RPMI7951 (cell line): ENCODE measurements at places on chromosomes 16 and 17. TPM values are rescaled to one million over a fixed set of nuclear protein-coding genes. Genes with fewer than 3 reads are reported as not detected.
A peak's percentile ranks its signal among the peaks of the same experiment; 100 is the strongest.

Gene SPATA33
- total RNA-seq: 5.5 and 9.6 TPM in 2 replicates

Gene CRHR1
- total RNA-seq: not detected in 2 replicates

- no peak for DNase-seq
Observed at GRCh38 chr17:18177722-18178121, 5.9 kb upstream of the ALKBH5 start.

DNA sequence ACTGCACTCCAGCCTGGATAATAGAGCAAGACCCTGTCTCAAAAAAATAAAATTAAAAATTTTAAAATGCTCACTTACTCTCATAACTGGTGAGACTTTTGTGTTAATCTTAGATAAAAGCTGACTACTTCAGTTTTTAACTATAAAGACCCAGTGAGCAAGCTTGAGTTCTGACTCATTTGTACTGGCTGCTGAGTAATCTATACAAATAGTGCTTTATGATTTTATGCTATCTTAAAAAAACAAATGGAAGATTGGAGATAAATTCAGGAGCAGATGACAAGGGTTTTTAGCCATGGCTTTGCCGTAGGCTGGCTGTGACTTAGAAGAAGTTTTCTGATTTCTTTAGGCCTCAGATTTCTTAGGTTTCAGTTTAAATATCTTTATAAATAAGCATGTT, 30.5 kb downstream of the SNTB2 start:
- DNase-seq: peak; percentile 44

DNA sequence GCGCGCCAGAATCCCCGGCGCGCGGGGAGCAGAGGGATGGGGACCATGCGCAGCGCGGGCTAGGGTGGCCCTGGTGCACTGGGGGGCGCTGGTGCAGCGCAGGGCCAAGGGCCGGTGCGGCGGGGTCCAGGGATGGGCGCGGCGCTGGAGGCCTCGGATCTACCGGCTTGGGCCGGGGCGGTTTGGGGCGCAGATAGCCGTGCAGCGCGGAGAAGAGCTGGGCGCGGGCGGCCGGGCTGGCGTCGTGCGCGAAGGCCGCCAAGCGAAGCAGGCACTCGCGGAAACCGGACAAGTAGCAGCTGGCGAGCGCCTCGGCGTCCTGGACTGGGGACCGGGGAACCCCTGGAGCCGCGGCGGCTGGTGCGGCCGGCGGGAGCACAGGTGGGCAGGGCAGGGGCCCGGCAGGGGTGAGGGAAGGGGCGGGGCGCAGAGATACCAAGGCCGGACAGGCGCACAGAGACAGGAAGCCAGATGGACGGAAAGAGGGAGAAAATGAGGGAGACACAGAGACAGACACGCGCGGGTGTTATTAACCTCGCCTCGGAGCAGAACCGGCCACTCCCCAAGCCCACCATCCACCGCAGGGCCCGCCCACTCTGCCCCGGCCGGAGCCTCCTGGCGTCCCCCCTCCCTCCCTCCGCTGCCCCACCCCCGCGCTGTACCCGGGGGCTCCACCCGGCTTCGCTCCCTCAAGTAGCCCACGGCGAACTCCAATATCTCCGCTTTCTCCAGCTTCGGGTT, 2.1 kb downstream of the HES7 start:
- DNase-seq: peak; percentile 59

DNA sequence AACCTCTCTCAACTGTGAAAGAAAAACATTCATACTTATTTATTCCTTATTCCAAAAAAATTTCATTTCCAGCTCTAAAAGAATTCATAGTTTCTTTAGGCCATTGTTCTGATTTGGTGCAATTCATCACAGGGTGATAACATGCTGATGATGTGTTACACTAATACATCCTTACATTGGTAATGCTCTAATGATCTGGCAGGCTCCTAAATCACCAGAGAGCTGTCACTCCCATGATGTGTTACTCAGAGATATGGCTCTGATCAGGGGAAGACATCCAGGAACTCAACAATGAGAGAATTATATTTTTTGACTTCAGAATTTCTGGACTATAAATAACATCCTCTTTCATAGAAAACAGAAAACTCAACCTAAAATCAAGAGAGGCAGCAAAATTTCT, 209.3 kb downstream of the CHD9NB start:
- no peak for DNase-seq

Gene TPSG1
- total RNA-seq: 0.24 TPM in 1 of 2 replicates, not detected in the other

GRCh38 chr16:85555719-85556455, 57.2 kb upstream of the GSE1 start:
- peak; percentile 33 for DNase-seq

GRCh38 chr16:7644811-7645210, 312.2 kb downstream of the RBFOX1 start:
- DNase-seq: no peak

- no peak for DNase-seq
Observed at GRCh38 chr17:12048843-12049473, 28.3 kb downstream of the MAP2K4 start.

GRCh38 chr17:7842380-7843256, 8.6 kb downstream of the KDM6B start:
- DNase-seq: peak; percentile 86

DNA sequence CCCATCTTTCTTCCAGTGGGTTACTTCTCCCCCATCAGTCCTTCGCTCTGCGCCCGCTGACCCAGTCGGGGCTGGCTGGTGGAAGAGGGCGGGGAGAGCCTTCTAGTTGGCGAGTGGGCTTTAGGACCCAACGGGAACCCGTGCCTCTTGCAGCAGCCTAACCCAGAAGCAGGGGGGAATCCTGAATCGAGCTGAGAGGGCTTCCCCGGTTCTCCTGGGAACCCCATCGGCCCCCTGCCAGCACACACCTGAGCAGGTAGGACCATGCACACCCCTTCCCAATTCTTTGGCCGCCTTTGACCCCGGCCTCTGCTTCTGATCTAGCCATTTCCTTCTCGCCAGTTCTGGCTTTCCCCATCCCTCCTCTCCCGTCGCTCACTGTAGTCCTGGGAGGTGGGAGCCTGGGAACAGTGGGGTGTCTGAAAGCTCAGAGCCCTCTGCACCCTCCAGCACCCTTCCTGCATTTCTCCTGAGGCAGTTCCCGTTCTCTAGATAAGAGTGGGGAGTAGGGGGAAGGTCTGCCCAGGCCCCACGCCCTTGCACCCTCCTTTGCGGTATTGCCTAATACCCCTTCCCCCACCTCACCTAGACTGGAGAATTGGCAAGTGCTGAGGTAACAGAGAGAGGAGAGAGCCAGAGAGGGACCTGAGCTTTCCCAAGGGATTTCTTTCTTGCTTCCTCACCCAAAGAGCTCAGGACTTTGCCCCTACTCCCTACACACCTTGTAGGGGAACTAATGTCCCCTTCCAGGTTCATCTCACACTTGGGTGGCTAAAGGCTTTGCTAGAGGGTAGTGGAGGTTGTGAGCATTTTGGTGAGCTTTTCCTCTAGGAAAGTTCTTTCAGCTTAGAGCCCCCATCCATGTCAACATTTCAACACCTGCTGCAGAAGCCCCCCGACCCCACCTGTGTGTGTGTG, at the start of gene RARA:
Gene RARA (plus strand): TSS at position 150 of the 918 bp plus-strand sequence. CDS start 22,039 bp downstream, outside the sequence.
- DNase-seq: no peak

Gene C16orf87
- 10.8 and 11.8 TPM in 2 replicates for total RNA-seq

Gene SMIM22
- total RNA-seq: not detected in 2 replicates

DNA sequence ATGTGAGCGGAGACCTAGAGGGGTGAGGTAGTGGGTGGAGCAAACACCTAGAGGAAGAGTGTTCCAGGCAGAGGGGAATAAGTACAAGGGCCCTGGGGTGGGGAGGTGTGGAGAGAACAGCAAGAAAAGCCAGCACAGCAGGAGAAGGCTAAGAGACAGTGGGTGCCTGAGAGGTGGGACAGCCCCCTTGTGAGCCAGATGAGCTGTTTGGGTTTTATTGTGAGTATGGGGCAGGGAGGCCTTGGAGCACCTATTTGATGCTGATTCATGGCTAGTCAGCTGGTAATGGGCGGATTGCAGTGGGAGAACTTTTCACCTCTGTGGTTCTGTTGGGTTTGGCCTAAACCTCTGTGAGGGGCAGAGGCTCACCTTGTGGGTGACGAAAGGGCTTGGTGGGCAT, 68.4 kb downstream of the ABCC1 start:
- no peak for DNase-seq

Gene DNAI2
- not detected in 2 replicates for total RNA-seq

Gene GCGR
- total RNA-seq: not detected in 2 replicates

Gene CDH15
- 0.36 and 0.59 TPM in 2 replicates for total RNA-seq

DNA sequence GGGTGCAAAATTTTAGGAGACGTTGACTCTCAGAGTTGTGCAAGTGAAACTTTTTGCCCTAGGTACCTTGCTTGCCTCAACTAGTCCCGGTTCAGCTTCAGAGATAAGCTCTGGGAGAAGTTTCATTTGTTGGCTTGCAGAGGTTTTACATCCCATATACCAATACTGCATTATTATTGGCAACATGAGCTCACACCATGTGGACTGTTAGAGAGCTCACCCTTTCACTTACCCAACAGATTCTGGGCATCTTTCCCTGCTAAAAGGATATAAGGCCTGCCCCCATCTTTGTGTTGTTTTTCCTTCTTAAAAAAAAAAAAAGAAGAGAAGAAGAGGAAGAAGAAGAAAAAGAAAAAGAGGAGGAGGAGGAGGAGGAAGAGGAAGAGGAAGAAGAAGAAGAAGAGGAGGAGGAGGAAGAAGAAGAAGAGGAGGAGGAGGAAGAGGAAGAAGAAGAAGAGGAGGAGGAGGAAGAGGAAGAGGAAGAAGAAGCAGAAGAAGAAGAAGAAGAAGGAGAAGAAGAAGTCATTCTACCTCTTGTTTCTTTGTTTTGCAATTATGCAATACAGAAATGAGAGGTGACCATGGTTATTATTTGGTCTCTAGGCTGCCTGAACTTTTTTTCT, 292.6 kb upstream of the IRX3 start:
- no peak for DNase-seq

DNA sequence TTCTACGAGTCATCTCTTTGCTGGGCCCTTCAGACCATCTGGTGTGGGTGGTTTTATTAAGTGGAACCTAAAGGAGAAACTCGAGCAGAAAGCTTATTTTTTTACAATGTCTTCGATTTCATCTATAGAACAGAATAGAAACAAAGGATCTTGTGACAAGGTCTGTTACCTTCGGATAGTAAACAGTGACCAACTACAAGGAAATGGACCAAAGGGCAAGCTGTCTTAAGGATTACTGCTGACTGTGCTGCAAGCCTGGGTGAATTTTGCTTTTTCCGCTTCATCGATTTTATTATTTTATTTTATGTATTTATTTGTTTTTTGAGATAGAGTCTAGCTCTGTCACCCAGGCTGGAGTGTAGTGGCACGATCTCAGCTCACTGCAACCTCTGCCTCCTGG, 348.9 kb upstream of the ERCC4 start:
- no peak for DNase-seq

- DNase-seq: no peak
Observed at GRCh38 chr17:68674029-68674925, 73.1 kb upstream of the FAM20A start.

- peak; percentile 31 for DNase-seq
Observed at GRCh38 chr17:57649731-57650484, 95.2 kb downstream of the CCDC182 start.

- no peak for DNase-seq
Observed at GRCh38 chr16:89549007-89549700, 11.3 kb upstream of the RPL13 start.

- peak; percentile 87 for DNase-seq
Observed at GRCh38 chr17:78600181-78600721, 23.1 kb upstream of the DNAH17 start.

Gene PPY
- total RNA-seq: not detected in 2 replicates

Gene APOBR
- total RNA-seq: not detected in 2 replicates

GRCh38 chr17:27381007-27381501, 75.2 kb upstream of the KSR1 start:
- DNase-seq: no peak

GRCh38 chr17:82255402-82255972, 18.0 kb downstream of the CSNK1D start:
- DNase-seq: no peak

Gene RAB11FIP4
- total RNA-seq: under 0.01 and 0.59 TPM in 2 replicates

- DNase-seq: no peak
Observed at GRCh38 chr16:48235556-48236136, 8.5 kb upstream of the LONP2 start.

GRCh38 chr17:57739402-57740234, 5.5 kb downstream of the CCDC182 start:
- DNase-seq: peak; percentile 28

Gene PIPOX
- 10.0 and 11.7 TPM in 2 replicates for total RNA-seq

DNA sequence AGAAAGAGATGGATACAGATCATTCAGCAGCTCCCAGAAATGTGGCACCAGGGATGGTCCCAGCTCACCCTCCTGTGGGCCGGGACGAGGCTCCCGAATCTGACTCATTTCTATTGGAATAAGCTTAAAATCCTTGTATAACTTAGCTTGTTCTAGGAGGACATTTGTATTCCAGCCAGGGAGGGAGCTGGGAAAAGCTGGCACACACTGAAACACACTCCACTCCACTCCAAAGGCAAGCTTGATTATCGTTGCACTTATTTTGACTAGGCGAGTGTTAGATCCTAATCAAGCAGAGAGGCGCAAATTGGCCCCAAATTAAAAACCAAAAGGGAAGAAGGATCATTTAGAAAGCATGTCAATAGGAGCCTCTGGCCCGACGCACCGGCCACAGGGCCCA, 339.5 kb downstream of the HS3ST4 start:
- DNase-seq: no peak

DNA sequence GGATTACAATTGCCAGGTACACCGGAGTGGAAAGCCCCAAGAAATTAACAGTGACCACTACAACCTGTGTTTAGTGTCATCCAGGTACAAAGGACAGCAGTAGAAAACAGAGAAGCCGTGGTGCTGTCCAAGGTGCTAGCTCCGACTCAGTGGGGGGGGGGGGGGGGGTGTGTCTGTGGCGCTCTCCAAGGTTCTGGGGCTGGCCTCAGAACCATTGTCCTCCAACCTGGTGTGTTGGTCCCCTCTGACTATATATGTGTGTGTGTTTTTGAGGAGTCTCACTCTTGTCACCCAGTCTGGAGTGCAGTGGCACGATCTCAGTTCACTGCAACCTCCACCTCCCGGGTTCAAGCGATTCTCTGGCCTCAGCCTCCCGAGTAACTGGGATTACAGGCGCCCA, 5.8 kb upstream of the ZNF23 start:
- peak; percentile 21 for DNase-seq

DNA sequence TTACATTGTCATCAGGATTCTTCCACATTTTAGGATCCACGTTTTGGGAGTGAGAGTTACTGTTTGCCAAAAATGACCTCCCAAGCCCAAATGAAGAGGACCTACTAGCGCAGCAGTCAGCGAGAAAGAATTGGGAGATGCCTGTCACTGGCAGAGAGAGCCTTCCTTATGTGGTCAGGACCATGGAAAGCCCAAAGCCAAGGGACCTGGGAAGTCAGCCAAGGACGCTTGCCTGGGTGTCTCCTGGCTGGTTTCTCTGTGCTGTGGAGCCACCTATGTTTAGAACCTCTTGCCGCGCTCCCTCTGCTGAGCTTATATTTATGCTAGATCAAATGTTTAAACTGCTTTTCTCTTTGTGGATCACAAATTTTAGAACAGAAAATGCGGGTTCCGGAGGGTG, 24.9 kb upstream of the RHBDL3 start:
- peak; percentile 50 for DNase-seq

Gene CCL23
- not detected in 2 replicates for total RNA-seq
